ENCODE measurements at places on chromosomes 2 and 18.

DNA sequence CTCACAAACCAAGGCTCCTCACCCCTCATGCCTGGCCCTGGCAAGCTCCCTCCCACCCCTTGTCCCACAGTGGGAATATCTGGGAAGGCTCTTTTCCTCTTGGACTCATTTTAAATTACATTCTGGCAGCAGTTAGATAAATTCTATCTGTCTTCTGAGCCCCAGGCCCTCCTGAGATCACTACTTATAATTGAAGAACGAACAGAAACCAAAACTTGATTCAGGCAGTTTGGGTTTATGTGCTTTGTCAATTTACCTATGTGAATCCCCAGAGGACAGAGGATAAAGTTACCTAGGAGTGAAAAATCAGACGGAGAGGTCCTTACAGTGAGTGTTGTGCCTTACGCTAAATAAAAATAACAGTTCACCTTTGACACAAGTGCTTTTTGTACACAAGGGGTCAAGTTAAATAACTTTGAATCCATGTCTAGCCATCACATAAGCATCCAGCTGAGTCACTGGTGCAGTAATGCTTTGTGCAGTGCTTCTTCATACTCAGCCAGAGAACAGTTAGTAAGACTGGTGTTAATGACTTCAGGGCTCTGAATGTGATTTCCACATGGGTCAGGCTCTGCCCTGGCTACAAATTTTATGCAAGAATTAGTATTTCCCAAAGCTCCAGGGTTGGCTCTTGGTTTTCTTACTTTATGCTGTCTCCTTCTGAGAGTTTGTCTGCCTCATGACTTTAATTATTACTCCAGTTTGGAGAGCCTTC is 329.3 kb downstream of the INSIG2 start:
- no peak for DNase-seq

GRCh38 chr2:152942940-152943440 is 224.6 kb downstream of the ARL6IP6 start:
- no peak for DNase-seq

- DNase-seq, result no peak
Measured at GRCh38 chr2:160666154-160667060, 172.8 kb upstream of the RBMS1 start.

GRCh38 chr2:148674063-148675020 is 29.8 kb downstream of the EPC2 start:
- no peak for DNase-seq

DNA sequence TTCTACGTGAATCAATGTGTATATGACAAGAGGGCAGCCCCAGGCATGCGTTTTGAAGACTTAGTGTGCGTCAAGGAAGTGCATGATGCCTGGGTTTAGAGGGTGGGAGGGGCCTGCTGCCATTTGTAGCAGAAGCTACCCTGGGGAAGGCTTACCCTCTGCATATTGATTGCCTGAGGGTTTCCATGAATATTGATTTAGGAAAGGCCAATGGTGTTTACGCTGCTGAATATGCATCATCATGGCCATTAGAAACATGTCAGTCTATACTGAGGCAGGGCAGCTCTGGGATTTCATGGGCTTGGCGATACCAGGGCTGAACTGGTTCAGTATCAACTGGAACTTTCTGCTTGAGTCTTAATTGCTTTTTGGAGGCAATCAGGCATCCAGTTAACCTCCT is 259.3 kb downstream of the DCDC2C start:
- no peak for DNase-seq

GRCh38 chr2:47357483-47357882 is 45.5 kb upstream of the MSH2 start:
- no peak for DNase-seq

DNA sequence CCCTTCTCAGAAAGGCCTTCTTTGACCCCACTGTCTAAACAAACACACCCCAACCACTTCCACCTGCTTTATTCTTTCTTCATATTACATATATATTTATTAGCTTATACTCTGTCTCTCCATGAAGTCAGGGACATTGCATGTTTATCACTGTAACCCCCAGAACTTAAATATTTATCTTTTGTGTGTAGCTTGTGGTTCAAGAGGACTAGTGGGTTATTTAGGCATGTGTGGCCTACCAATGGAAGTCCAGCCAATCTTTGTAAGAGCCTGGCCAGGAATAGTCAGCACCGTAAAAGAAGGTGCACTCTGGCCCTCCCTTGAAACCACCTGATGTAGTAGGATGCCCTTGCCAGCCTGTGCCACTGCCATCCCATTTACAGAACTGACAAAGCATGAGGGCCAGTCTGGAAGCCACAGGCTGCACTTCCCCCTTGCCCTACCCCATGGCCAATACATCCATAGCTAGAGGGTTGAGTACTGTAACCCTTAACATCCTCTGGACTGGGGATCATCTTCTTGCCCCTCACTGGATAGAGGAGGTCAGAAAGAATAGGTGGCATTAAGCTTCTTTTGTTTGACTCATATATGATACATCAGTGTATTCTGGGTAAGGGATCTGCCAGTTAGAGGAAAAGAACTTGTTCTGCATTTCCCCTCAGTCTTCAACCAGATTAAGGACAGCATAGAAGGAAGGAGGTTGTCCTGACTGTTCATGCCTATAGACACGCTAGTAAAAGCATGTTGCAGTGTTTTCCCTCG is 4.9 kb downstream of the NEMP2 start:
- DNase-seq, result no peak

GRCh38 chr2:32485399-32485798 is 128.6 kb downstream of the BIRC6 start:
- no peak for DNase-seq

DNA sequence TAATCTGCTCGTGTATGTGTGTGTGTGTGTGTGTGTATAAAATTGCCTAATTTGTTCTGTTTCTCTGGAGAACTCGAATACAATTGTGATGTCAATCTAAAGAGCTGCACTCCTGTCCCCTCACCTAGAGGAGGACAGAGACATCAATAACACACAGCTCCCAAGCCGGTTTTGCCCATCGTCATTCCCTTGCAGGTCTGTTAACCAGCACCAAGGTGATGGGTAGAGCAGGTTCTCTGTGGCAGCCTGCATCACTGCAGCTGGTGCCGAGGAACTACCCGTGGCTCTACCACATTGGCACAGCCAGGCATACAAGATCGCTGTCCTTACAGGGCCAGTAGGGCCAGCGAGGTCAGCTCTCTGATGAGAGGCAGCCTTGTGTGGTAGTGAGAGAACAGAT is 41.0 kb downstream of the LBH start:
- DNase-seq, result no peak

DNA sequence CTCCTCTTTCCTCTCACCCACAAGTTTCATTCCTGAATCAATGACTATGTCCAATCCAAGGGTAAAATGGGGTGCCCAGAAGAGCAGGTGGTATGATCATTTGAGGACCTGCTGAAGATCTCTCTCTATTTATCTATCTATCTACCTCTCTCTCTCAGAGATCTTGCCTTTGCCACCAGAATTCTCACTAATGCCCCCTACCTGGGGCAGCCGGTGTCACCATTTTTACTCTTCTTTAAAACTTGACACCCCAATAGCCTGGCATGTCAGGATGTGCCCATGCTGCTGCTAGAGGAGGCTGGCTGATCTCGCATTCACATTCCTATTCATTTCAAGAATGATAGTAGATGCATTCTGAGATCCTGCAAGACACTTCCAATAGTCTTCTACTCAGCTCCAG is 24.3 kb upstream of the RPIA start:
- DNase-seq, result no peak

DNA sequence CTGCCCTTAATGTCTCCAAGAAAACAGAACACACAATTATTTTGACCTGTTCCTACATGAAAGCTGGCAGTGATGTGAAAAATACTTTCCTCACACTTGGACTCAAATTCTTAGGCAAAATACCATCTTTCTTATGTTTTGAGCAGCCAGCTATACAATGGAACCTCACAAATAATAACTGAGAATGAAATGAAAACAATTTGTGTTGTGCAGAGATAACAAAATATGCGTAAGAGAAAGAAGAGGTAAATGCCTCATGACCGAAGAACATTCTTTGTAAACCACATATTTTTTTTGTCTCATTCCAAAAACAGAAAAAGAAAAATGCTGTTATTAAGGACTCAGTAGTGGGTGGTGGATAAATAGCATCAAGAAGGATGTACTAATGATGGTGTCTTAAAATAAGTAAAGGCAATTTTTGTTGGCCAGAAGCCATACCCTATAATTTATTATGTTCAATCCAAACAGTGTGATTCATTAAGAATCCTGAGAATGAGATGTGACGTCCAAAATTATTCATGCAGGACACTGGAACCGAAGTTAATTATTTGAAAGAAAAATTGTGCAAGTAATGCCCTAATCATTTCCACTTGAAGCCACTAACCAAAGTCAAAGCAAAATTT is 193.0 kb upstream of the NETO1 start:
- DNase-seq, result no peak

DNA sequence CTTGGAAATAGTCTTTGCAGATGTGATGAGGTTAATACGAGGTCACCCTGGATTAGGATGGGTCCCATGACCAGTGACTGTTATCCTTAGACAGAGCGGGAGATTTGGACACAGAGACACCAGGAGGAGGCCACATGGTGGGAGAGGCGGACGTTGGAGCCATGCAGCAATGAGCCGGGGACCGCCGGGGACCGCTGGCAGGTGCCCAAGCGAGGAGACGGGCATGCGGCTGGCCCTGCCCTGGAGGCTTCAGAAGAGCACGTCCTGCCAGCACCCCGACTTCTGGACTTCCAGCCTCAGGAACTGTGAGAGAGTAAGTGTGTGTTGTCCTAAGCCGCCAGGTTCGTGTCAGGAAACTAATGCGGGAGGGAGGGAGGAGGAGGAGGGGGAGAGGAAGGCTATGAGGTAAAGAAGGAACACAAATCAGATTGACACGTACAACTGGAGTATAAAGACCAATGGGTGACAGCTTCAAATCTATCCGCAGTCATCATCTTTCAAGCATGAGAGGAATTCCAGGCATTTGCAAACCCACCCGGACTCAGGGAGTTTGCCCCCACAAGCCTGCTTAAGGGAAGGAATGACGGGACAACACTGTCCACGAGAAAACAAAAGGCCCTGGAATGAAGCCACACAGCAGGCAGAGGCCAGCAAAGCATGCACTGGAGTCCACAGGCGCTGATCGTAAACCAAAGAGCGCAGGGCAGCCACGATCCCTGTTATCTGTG is 11.6 kb upstream of the BOK start:
- no peak for DNase-seq

- DNase-seq, result no peak
Measured at GRCh38 chr2:205845446-205845845, 163.1 kb downstream of the NRP2 start.

DNA sequence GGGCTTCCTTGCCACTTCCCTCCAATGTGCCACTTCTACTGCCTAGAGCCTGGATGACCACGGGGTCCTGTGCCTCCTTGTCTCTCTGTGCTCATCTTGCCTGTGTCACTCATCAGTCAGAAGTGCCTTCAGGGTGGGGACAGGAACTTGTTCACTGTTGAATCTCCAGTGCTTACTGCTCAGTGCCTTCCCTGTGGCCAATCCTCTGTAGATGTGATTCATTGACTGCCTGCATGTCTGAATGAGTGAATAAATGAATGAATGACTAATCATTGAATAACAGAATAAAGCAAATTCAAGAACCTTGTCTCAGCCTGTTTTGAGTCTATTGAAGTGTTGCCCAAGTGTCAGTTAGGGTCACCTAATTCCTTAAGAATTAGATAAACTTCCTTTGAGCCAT is 42.3 kb upstream of the FAM136A start:
- no peak for DNase-seq

- no peak for DNase-seq
Measured at GRCh38 chr18:48843162-48843561, 107.6 kb downstream of the SMAD7 start.

- peak; percentile 52 for DNase-seq
Measured at GRCh38 chr2:62234755-62235655, 39.1 kb downstream of the B3GNT2 start.

- peak; percentile 26 for DNase-seq
Measured at GRCh38 chr18:2894131-2894840, 47.5 kb downstream of the EMILIN2 start.

- no peak for DNase-seq
Measured at GRCh38 chr2:72085036-72085435, 62.6 kb downstream of the CYP26B1 start.

GRCh38 chr2:33304032-33304864 is 172.2 kb upstream of the RASGRP3 start:
- DNase-seq, result no peak

- DNase-seq, result no peak
Measured at GRCh38 chr2:197148401-197148800, 162.2 kb downstream of the ANKRD44 start.

- no peak for DNase-seq
Measured at GRCh38 chr2:98985905-98986666, 50.1 kb upstream of the CRACDL start.

GRCh38 chr18:335733-336132 is 67.9 kb upstream of the THOC1 start:
- DNase-seq, result no peak

GRCh38 chr2:85681372-85681763 is 12.8 kb upstream of the GNLY start:
- no peak for DNase-seq

DNA sequence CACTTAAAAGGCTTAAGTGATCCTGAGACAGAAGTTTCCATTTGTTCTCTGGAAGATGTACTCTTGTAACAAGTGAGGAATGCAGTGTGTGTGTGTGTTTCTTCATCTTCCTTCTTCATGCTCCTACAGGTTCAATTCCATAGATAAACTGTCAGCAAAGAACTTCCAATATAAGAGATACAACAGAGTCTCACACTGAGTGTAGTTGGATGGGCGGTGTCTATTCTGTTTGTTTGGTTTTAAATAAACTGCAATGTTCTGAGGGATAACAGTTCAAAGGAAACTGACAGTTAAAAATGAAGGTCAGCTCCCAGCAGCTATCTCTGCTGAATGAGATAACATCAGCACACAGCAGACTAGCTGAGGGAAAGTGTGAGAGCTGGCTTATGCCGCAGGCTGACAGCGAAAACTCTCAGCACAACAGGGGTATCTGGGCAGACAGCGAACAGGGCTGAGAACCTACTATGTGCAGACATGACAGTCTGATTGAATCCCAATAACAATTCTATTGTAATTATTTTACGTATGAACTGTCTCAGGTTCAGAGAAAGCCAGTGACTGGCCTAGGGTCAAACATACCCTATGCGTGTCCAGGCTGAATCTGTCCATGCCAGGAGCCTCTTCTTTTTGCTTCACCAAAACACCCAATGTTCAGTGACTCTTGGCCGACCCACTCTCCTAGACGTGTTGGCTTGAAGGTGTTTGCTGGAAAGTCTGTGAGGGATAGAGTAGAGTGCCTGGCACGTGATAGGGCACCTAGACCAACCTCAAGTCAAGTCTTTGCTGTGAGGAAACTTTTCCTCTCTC is 201.9 kb upstream of the TRIB2 start:
- DNase-seq, result no peak

GRCh38 chr18:10289951-10290637 is 164.3 kb upstream of the APCDD1 start:
- DNase-seq, result no peak
